ENCODE measurements at places on chromosomes 6 and 20.

DNA sequence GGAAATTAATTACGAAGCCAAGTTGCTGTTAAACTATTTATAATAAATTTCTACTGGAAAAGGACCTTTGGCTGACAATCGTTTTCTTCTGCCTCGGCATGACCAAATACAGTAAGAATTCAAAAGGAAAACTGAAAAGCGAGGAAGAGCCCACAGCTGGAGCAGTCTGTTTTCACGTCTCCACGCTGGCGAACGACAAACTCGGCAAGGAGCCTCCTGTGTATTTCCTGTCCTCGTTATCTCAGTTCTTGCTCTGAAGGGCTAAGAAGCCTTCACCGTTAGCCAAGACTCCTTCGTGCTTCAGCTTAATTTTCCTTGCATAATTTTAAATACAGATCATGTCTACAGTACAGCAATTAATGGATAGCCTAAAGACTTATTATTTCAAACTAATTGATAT is 214.3 kb upstream of the PLCB4 start:
- DNase-seq = no peak

- no peak for DNase-seq
Observed at GRCh38 chr20:40637176-40637575, 51.9 kb downstream of the MAFB start.

DNA sequence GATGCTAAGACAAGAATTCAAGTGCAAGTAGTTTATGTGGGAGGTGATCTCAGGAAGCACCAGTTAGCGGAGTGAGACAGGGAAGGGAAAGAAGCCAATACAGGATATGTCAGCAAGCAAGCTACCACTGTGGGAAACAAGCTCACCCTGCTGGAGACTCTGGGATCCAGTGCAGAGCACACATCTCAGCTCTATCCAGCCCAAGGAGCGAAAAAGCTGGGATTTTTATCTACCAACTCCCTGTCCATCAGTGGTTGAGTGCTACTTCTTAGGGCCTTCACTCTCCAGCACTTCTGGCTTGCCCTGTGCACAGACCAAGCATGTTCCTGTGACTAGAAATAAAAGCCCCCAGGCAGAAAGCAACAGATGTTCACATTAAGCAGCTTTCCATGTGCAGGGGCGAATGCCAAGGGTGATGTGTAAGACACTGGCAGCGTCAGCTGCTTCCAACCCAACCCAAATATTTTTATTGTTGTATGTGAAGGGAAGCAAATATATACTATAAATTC is 10.8 kb upstream of the RNF24 start:
- no peak for DNase-seq

- DNase-seq = no peak
Observed at GRCh38 chr6:132361101-132361500, 40.2 kb downstream of the MOXD1 start.

- DNase-seq = no peak
Observed at GRCh38 chr6:91288741-91289140, 701.9 kb upstream of the MAP3K7 start.

DNA sequence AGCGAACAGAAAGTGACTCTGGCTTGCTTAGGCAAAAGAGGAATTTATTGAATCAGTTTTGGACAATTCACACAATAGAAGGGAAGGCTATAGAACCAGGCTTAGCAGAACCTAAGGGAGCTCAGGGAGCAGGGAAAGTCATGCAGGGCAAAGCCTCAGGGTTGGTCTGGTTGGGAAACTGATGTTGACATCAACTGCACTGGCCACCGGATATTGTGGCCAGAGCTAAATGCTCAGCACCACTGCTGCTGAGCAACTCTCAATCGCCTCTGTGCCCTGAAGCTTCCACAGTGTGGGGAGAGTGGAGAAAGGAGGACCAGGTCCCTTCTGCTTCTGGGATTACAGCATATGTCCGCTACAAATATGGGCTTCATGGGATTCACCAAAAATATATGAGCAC is 93.3 kb upstream of the GCM1 start:
- no peak for DNase-seq

- no peak for DNase-seq
Observed at GRCh38 chr6:49806145-49806544, 19.1 kb upstream of the PGK2 start.

DNA sequence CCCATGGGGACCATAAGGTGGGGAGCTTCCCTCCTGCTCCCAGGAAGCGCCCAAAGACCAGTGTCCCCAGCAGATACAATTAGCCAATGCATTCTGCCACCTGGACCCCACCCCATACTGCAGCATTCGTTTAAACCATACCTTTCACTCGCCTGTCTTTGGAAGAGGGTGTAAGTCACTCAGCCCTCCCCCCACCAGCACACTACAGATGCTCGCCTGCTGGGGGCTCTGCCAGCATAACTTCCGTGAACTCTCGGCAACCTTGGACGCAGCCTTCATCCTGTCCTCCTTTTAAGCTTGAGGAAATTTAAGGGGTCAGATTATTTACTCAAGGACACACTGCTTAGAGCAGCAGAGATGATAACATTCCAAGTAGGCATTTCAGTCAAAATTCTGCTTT is 94.4 kb upstream of the NAA20 start:
- no peak for DNase-seq

DNA sequence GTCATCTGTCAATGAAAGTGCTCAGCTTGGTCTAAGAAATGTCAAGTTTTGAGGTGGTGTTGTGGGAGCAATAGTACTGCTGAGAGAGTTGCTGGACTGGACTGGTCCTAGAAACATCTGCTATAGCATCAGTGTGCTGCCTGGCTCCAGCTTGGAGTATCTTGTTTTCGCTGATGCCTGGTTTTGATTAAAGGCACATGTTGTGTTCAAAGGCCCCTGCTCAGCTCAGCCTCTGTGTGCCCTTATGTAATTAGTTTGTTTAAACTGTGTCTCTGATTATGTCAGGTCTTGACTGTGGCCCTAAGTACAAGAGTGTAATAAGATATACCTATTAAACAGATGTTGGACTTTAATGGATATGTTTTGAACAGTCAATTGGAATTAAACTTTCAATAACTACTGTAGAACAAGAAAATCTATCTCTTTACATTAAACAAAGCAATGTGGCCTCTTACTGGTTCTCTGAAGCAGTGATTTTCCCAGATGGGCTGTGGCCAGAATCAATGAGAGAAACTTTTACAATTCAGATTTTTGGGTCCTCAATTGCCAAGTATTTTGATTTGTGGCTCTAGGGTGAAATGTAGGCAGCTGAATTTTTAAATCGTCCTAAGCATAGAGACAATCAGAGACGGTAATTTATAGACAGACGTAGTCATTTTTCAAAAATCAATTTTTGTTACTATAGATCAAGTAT is 668.2 kb downstream of the DHX35 start:
- no peak for DNase-seq

GRCh38 chr6:83433177-83433576 is 2.3 kb upstream of the ME1 start:
- DNase-seq = no peak

DNA sequence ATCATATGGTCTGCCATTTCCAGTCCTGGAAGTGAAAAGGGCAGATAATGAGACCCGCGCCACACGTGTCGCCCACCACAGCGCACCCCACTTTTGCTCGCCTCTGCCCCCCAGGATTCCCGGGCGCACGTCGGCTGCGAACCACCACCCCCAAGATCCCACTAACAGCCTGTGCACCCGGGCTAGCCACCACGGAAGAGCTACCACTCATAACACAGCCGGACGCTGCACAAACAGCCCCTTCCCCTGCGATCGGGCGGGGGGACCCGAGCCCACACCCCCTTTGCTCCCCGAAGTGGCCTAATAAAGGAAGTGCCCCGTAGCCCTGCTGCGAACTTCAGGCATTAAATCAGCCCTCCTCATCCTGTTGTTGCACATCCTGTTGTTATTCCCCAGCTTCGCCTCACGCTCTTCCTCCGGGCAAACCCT is 506 bp downstream of the CITED2 start:
- no peak for DNase-seq

DNA sequence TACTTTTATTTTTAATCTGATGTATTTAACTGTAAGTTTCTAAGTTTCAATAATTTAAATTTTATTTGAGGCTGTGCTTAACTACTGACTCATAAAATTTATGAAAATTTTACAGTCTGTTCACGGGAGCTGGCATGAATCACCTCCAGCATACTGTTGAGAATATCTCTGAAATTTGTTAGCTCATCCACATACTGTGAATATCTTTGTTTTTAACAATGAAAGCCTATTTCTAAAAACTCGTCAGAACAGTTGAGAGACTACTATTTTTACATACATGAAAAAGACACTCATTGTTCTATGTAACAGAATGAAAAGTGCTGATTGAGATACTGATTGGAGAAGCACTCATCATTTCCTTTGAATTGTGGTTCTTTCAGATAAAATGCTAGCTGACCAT is 749.3 kb downstream of the TENT5A start:
- no peak for DNase-seq

DNA sequence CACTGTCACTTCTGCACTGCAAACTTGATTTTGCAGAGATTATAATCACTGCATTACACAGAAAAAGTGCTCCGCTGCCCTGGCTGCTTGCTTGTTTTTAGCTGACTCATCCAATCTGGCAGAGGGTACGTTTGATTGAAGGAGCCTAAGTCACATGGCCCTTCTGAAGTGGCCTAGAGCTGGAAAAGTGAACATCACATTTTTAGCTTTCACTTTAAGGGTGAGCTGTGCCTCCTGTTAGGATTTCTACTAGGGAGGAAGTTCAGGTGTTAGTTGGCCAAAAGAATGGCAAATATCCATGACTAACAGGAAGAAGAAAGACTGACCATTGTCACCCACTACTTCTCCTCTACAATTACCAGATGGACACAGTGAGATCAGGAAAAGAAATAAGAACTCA is 889.1 kb upstream of the MAP3K7 start:
- no peak for DNase-seq

DNA sequence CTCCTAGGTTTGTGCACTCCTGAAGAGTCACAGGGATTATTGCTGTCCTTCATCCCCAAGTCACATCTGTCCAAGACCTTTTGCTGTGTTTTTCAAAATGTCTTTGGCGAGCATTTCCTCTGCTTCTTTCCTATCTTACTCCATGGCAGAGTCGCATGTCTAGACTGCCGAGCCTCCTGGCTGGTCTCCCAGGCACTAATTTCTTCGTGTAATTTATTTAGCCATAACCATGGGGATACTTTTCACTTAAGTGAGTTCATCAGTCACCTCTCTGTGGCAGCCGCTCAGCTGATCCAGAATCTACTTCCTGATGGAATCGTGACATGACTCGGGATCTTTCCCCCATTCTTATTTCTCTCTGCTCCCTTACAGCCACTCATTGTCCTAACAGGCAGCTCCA is 25.8 kb downstream of the ADGRF5 start:
- no peak for DNase-seq

DNA sequence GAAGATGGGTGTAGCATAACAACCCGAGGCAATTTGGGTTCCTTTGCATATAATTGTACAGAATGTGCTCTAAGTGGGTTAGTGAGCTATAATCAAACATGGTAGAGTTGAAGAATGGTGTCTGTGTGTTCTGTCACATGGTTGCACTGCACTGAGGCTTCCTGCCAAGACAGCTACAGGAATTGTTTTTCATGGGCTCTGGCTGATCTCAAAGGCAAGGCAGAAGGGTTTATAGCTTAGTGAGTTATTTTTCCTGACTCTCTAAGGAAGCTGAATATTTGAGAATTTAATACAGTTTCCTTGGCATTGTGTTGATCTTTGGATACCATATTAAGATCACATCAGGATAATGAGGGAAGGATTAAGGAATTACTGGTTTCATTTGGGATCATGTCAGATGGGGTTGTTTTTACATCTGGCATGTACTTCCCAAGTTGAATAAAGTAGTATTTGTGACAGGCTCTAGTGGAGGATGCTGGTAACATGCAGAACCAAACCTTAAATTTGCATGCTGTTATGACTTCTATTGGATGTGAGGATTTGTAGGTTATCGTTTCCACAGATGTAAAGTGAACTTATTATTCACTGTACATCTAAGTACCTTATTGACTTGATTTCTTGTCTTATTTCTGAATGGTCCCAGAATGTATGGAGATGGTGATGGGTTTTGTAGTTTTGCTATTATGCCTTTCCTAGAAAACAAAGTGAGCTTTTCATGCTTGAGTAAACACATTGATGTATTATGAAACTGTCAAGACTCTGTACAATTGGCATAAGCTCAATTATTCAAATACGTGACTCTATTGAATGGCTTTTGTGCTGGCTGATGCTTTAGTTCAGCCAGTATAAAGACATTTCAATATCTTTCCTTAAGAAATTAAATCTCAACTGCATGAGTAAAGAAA is 43.3 kb downstream of the LRRC1 start:
- DNase-seq = no peak

DNA sequence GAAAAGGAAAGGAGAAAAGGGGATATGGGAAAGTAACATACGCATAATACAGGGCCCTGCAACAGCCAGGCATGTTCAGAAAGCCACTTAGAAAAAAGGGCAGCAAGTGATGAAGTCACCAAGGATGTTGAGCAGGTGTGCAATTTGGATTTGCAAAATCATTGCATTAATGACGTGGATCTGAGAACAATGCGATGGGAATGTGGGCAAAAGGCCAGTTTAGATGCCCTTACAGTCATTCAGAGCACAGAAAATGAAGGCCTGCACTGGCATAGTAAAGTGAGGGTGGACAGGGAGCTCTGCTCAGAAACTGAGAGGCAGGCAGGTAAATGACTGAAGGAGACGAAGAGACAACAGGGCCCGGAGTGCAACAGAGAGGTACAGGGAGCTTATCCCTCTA is 123.7 kb upstream of the NHSL1 start:
- DNase-seq = no peak

GRCh38 chr6:128174724-128175123 is 273.9 kb upstream of the THEMIS start:
- DNase-seq = no peak

DNA sequence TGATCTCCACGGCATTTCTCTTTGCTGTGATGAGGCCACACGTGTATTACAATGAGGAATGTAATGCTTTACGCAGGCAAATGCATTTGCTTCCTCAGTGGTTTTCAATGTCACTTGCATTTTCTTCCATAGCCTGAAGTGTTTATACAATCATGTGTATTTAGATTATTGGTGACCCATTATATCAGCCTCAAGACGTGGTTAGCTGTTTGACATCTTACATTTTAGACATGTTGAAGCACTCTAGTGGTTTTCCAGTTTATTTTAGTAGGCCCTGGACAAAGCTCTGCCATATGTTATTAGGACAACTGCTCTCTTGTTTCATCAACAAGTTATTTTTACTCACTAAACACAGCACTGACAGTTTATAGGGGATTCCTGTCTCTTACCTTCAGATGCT is 200.4 kb downstream of the UTRN start:
- no peak for DNase-seq

GRCh38 chr6:52132292-52132691 is 44.9 kb upstream of the PKHD1 start:
- no peak for DNase-seq

- DNase-seq = no peak
Observed at GRCh38 chr20:19889011-19889953, 127.9 kb upstream of the NAA20 start.

GRCh38 chr6:75333676-75334200 is 49.1 kb upstream of the TMEM30A start:
- no peak for DNase-seq

GRCh38 chr6:26268659-26269402 is 96.2 kb upstream of the BTN3A2 start:
- DNase-seq = peak; percentile 13

- no peak for DNase-seq
Observed at GRCh38 chr6:114998492-114998891, 655.7 kb upstream of the HS3ST5 start.

GRCh38 chr20:59835057-59835447 is 98.4 kb downstream of the SYCP2 start:
- no peak for DNase-seq

- no peak for DNase-seq
Observed at GRCh38 chr20:39103732-39104131, 141.6 kb downstream of the DHX35 start.

GRCh38 chr20:1934721-1935573 is 39.7 kb downstream of the SIRPA start:
- DNase-seq = no peak

Measured in stimulated activated CD4-positive, alpha-beta T cell treated with anti-CD3 and anti-CD28 coated beads, Interleukin-12 subunit alpha, Interleukin-12 subunit beta, amount 100 ng/mL, for 48 hours (primary cell).